ELF-1 (cell line): ENCODE measurements at places on chromosomes 13 and 19.

DNA sequence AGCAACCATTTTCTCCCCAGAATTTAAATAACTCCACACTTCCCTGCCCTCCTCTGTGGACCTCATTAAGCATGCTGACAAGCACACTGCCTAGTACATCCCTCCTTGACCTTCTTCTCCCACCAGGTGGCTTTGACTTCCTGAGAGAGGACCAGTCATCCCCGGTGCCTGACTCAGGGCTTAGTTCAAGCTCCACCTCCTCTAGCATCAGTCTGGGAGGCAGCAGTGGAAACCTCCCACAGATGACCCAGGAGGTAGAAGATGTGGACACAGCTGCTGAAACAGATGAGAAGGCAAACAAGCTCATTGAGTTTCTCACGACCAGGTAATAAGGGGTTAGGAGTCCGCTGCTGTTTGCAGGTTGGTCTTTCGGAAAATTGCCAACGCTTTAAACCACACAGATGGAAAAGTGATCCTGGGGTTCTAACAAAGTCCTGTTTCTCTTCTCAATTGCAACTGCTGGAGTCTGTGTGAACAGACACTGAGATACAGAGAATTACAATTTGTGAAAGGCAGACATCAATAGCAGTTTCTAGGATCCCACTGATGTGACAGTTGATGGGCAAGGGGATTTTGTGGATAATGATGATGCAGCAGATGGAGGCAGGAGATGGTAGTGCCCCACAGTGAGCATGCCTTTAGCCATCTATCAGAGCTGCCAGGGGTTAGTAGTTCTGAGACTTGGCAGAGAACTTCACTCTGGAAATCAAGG lies 86.7 kb downstream of the ZAR1L start:
- no peak for DNase-seq

DNA sequence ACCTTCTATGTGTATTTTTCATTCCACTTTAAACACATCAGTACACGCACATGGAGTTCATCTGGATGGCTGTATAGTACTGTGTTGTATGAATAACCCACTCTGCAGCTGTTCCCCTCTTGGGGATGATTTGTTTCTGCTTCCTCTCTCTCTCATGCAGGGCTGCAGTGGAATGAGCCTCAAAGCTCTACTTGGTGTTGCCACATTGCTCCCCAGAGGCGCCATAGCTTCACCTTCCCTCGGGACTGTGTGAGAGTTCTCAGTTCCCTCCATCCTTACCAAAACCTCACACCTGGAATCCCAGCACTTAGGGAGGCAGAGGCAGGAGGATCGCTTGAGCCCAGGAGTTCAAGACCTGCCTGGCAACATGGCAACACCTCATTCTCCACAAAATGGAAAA lies 28.4 kb upstream of the GPR183 start:
- no peak for DNase-seq

DNA sequence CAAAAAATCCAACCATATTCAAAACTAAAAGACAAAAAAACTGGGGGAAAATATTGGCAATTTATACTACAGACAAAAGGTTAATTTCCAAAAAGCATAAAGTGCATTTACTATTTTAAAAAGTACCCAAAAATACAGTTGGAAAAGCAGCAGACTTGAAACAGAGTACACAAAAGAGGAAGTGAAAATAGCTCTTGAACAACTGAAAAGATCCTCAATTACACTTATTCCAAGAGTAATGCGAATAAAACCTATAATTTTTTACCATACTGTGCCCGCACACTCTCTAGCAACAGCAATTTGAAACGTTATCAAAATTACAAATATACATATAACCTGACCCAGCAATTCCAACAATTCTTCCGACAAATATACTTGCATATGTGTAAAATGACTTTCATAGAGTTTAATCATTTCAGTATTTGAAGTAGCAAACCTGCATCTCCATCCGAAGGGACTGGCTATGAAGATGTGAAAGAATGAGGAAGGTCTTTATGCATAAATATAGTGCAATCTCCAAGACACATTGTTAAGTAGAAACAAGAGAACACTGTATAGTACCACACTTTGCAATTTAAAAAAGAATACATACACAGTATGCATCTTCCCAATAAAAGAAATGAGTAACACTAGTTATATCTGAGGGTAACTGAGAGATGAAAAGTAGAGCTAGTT lies 25.4 kb downstream of the ALG5 start:
- DNase-seq: no peak

DNA sequence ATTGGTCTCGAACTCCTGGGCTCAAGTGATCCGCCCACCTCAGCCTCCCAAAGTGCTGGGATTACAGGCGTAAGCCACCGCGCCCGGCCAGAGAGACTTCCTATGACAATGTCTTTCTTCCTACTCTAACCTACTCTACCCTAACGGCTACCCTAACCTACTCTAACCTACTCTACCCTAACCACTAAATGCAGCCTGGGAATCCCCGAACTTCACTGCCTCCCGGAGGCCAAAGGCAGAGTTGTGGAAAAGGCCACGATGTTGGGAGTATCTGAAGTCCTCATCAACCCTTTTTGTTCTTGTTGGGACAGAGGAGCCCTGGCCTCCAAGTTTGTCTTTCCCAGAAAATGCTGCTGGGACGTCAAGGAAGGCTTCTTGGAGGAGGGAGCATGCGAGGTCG lies 967 bp upstream of the NR2C2AP start:
- peak; percentile 41 for DNase-seq

- DNase-seq: no peak
These were observed 27.7 kb downstream of the ZNF461 start for GRCh38 chr19:36638862-36639510.

DNA sequence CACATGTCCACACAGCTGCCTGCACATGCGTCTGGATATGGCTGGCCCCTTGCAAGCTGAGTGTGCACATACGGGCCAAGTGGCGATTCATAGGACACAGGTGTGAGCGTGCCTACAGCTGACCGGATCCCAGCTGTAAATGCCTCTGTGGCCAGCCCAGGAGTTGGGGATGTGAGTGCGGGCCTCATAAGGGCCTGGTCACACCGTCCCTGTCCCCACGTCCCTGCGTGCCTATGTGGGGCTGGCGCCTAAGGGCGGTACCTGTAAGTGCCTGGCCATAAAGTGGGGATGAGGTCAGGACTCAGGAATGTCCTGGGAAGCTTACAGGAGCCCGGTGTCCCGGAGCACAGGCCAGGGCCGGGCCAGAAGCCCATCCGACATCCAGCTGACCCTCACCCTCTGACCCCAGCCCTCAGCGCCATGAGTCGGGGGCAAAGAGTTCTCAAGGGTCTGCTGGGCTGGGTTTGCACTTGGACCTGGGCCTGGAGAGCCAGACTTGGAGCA lies 1.3 kb upstream of the ARHGAP45 start:
- DNase-seq: peak; percentile 84
